HT1080 (cell line): ENCODE measurements at places on chromosomes 12 and 14.

DNA sequence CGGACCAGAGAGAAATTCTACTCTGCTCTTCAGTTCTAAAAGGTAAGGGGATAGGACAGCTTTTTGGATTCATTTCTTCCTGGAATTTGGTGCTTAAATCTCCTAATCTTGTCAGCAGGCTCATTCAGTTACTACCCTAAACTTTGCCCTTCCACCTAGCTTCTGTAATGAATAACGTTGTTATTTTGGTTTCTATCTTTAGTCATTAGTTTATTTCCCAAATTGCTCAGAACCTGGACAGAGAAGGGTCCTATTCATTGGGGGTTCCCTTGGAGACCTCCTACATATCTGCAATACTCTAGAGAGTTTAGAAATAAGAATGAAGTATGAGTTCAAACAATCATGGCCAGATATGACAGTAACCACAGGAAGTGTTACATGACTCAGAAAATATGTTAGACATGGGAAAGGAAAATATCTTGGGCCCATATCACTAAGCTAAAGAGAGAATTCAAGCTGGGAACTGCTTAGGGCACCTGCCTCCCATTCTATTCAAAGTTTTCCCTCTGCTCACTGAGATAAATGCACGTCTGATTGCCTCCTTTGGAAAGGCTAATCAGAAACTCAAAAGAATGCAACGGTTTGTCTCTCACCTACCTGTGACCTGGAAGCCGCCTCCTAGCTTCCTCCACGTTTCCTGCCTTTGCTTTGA lies 87.9 kb downstream of the GAS2L3 start:
- peak; percentile 25 for DNase-seq

- DNase-seq = no peak
Measured at GRCh38 chr14:87309557-87309956, 683.4 kb downstream of the GALC start.

GRCh38 chr14:20400965-20401593 lies 12.2 kb downstream of the TEP1 start:
- DNase-seq = peak; percentile 93

GRCh38 chr12:26122681-26123481 lies 2.0 kb downstream of the BHLHE41 start:
- peak; percentile 21 for DNase-seq

GRCh38 chr14:67759916-67760315 lies 56.5 kb downstream of the ZFYVE26 start:
- DNase-seq = no peak

- DNase-seq = peak; percentile 50
Measured at GRCh38 chr12:2959505-2960389, 550 bp downstream of the TEAD4 start.

DNA sequence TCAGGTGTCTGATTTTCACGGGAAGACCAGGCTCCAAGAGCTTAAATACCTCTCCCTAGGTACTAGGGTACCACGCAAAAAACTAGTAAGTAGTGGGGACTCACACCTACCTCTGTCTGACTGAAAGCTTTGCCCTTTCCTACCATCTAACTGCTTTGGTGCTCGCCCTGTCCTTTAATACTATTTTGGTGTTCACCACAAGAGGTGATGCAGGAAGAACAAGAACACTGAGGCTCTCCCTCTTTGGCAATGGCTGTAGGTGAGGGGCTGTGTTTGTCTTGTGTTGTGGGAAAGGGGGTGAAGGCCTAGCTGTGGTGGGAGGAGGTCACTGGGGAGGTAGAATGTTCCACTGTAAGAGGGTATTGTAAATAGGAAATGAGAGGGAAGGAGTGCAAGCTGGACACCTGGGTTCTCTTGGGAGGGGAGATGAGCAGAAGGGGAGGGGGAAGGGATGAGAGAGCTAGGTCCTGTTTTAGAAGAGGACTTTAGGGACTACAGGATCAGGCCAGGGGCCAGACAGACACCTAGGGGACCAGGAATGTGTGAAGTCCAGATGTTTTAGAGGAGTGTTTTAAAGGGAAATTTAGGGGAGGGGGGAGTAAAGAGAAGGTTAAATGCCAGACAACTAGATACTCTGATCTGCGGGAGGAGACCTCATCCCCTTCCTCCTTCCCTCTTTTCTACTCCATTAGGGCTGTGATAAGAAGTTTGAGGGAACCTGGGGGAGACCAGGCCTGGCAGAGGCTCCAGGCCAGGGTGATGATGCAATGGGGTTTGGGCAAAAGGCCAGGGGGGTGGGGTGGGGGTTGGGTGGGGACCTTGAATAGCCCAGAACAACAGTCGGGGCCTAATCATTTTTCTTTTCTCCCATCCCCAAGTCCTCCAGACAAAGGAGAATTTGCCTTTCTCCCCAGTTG lies 2.1 kb downstream of the ITGA5 start:
- no peak for DNase-seq

DNA sequence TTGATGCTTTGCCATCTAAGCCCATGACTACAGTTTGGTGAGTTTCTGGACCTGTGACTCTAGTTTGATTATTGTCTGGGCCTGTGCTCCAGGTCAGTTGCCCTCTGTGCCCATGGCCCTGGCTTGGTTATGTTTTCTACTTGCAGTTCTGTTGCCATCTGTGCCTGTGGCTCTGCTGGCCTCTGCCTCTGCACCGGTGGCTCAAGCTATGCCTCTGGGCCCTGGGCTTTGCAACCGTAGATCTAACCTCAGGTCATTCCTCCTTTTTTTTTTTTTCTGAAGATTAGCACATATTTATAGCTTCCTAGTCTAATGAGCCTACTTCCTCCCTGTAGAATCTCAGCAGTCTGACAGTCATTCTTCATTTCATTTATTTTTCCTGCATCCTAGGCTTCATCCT lies 161.2 kb downstream of the CCDC91 start:
- no peak for DNase-seq

DNA sequence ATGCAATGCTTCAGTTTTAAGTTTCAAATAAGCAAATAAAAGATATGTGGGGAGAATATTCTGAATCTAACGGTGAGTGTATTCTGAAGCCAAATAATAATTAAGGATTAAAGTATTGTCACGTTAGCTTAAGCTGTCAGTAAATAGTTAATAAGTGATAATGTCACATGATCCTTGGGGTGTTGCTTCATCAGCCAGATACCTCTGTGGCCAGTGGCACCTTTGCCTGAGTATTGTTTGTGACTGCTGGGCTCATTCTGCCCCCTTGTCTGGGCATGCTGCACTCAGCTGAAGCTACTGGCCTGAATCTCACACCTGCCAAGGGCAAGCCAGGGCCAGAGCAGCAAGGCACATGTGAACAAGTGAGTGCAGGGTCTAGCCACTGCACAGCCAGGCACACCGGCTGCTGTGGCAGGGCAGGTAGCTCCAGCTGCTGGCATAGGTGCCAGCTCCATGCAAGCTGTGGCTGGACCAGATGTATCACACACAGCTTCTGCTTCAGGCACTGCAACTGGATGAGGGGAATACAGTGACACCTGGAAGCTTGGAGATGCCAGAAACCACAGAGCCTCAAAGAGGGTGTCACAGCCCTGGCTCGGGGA lies 739.7 kb downstream of the SLC6A15 start:
- no peak for DNase-seq

GRCh38 chr12:83971781-83972180 lies 940.8 kb downstream of the SLC6A15 start:
- DNase-seq = no peak

DNA sequence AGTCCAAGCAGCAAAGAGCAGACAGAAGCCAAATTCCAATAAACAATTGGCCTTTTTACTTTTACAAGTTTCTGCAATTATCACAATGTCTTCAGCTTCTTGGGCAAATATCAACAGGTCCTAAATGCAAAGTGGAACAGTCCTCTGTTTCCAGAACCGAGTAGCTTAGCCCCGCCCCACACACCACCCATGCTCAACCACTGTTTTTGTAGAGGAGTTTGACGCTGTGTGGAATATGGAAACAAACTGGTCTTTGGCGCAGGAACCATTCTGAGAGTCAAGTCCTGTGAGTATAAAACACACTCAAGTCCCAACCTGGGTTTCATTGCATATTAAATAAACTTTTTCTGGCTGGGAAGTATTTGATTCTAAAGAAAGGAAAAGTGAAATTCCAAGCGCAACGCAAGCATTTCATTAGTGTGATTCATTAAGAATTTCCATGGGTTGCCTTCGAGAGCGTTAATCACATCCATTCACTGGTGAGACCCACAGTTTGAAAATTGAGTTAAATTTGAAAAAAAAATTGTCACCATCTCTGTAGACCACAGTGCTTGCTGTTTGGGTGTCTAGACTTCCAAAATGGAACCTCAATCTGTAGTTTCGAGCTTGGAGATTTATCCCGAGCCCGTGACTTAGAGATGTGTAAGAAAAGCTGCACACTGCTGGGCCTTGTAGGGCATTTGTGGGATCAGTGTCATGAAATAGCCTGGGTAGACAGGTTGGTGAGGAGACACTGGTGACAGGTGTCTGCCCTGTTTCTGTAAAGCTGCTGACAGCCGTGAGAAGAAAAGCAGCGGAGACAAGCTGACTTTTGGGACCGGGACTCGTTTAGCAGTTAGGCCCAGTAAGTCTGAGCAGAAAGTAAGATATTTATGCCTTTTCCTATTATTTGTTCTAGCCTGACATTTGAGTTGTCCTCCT lies 96.1 kb downstream of the DAD1 start:
- DNase-seq = no peak

GRCh38 chr12:19245666-19246065 lies 116.1 kb downstream of the PLEKHA5 start:
- no peak for DNase-seq

- peak; percentile 7 for DNase-seq
Measured at GRCh38 chr12:19826980-19827550, 387.8 kb downstream of the AEBP2 start.

- peak; percentile 45 for DNase-seq
Measured at GRCh38 chr12:42180990-42181596, 36.4 kb upstream of the GXYLT1 start.

- DNase-seq = no peak
Measured at GRCh38 chr12:106211973-106212372, 35.8 kb downstream of the CKAP4 start.

DNA sequence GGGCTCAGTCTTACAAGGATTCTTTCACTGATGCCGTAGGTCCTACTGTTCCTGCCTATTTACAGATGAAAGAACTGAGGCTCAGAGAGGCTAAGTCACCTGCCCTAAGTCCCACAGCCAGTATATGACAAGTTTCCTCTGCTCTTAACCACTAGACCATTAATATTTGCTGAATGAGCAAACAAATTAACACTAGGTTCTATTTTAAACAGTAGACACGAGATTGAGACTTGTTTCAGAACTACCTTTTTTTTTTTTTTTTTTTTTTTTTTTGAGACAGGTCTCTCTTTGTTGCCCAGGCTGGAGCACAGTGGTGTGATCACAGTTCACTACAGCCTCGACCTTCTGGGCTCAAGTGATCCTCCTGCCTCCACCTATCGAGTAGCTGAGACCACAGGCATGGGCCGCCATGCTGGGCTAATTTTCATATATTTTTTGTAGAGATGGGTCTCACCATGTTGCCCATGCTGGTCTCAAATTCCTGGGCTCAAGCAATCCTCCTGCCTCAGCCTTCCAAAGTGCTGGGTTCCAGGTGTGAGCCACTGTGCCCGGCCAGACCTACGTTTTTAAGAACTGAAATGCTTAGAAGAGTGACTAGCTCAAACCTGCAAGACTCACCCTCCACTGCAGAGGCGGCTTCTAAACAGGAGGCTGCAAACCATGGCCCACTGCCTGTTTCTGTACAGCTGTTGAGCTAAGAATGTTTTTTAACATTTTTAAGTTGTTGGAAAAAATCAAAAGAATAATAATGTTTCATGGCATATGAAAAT lies 12.9 kb downstream of the SYNE3 start:
- DNase-seq = no peak

GRCh38 chr12:71565535-71565934 lies 98.1 kb downstream of the ZFC3H1 start:
- no peak for DNase-seq

DNA sequence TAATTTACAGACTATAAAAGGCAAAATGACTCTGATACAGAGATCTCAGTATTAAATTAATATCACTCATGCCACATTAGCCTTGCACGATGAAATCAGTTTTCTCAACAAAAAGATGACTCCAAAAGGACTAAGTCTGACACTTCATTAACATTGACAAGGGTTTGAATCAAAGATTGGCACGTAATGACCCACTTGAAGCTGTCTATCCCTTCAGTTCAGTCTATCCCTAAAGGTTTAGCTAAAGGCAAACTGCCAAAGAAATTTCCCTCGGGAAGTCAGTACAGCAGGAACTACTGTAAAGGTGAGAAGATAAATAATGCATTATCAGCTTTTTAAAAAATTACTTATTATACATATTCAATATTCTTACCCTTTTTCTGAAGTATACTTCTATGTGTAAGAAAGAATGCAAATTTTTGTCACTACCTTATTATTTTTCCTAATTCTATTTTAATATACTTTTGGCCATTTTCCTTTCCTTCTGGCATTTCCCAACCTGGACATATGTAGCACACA lies 127.1 kb downstream of the NELL2 start:
- DNase-seq = no peak

GRCh38 chr14:75427126-75427481 lies 718 bp upstream of the JDP2 start:
- no peak for DNase-seq

DNA sequence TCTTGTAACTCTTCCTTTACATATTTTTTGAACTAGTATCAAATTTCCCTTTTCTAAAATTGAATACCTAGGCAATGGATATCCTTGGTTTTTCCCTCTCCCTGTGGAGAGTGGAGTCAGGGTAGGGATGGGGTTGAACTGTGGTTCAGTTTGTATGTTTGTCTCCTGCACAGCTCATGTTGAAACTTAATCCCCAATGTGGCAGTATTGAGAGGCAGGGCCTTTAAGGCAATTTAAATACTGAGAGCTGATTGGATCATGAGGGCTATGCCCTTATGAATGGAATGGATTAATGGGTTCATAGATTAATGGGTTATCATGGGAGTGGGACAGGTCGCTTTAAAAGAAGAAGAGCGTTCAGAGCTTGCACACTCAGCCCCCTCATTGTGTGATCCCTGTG lies 127.2 kb upstream of the RGS6 start:
- no peak for DNase-seq

DNA sequence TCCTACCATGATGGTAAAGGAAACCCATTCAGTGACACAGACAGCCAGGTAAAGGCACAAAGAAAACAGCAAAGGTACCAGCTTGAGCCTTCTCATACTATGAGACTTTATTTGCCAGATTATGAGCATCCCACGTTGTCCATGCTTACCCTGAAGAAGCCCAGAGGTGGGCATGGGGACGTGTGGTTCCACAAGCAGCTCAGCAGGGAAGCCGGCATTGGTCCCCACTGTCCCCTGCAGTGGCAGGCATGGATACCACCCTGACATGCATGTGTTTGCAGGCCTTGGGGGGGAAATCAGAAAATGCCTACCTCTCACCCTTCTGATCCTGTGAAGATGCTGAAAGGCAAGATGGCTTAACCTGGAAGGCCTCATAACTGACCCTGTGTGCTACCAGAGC lies 183.1 kb downstream of the PIWIL1 start:
- no peak for DNase-seq

DNA sequence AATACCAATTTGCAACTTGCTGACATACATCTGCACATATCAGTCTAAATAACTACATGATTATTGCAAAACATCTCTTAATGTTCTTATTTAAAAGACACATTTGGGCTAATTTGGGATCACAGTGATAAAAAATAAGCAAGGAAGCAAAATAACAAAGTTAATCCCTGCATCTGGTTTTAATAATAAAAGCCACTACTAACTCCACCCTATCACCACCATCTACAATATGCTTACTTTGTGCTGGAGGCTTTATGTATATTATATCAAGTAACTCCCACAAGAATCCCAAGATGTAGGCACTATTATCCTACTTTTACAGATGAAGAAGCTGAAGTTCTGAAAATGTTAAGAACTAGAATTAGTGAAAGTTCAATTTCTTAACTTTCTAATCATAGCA lies 45.7 kb downstream of the TAOK3 start:
- DNase-seq = no peak

- peak; percentile 83 for DNase-seq
Measured at GRCh38 chr12:124680863-124681778, 113.7 kb upstream of the NCOR2 start.

GRCh38 chr14:93319958-93320357 lies 12.9 kb downstream of the BTBD7 start:
- DNase-seq = no peak
